ENCODE measurements at places on chromosomes 7 and 10.

- DNase-seq: no peak
Observed at GRCh38 chr7:87608431-87608830, 7.7 kb upstream of the ABCB1 start.

DNA sequence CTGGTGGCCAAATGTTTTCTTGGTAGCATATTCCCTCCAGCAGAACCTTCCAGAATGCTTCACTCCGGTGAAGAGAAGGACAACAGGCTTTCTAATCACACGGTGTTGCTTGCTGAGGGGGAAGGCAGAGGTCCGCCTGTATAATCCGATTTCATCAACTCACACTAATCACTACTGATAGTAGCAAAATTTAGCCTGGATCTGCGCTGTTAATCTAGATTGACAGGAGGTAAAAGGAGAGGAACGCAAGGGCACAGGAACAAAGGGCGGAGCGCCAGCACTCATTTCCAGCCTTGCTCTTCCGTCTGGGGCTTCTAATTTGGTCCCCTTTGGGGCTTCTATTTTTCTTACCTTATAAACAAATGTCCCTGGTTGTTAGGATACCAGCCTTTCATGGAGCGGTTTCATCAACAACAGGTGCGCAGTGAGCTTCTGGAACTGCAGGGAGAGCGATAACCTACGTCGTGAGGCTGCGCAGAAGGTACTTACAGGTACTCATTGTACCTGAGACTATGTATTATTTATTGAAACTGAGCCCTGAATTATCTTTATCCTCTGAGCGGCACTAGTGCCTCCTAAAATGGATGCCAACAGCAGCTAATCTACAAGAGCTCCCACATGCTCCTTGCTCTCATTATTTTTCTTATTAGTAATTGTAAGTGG, 150.6 kb downstream of the CACNB2 start:
- no peak for DNase-seq

DNA sequence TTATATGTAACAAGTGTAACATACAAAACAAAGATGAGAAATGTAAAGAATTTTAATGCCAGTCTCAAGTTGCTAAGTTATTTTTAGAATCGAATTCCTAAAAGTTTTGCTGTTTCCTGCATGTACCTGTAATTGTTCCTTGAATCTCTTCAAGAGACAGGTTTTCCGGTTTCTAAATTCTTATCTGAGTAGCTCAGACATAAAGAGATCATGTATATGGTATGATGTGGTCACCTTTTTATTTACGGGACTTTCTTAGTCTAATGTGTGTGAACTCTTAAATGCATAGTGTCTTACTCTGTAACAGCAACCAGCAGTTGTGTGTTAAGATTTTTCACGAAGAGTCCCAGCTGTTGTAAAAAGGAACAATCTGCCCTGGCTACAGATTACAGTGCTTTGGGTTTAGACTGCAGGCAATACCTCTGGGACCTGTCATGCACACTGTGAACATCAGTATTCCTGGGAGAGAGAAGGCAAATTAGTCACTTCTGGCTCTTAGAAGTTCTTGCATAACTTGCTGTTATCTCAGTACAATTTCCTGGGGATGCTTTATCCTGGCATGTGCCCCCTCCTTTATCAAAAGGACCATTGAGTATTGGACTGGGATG, 263.4 kb downstream of the BICC1 start:
- no peak for DNase-seq

GRCh38 chr7:87548123-87548919, 52.4 kb downstream of the ABCB1 start:
- DNase-seq: no peak

- DNase-seq: no peak
Observed at GRCh38 chr10:49094646-49095045, 20.7 kb downstream of the VSTM4 start.

DNA sequence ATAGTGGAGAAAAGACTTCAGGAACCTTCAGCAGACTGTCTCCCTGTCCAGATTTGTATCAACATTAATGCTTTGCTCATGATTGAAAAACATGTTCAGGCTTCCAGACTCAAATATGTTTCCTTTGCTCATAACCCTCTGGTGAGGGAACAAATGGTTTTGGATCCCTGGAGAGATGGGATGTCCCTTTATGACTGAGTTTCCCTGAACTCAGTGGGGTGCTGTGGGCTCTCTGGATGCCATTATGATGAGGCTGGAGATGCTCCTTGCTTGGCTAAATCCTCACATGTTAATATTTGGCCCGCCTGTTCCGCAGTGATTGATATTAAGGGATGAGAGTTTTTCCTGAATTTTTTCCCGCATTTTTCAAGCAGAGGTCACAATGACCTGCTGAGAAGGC, 749.4 kb downstream of the SUGCT start:
- DNase-seq: no peak

Measured in central memory CD4-positive, alpha-beta T cell (primary cell).